Glomerular endothelial cell (primary cell): ENCODE measurements at places on chromosomes 13 and 19.

DNA sequence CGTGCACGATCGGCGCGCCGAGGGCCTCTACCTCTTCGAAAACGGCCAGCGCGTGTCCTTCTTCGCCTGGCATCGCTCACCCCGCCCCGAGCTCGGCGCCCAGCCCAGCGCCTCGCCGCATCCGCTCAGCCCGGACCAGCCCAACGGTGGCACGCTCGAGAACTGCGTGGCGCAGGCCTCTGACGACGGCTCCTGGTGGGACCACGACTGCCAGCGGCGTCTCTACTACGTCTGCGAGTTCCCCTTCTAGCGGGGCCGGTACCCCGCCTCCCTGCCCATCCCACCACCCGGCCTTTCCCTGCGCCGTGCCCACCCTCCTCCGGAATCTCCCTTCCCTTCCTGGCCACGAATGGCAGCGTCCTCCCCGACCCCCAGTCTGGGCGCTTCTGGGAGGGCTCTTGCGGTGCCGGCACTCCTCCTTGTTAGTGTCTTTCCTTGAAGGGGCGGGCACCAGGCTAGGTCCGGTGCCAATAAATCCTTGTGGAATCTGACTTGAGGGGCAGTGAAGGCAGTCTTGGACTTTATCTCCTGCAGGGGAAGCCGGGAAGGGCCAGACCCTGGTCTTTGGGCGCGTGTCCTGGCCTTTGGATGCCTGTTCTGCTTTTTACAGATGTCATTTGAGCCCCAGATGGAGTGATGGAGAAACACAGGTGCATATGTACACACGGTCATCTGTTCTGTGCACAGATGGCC lies 2.2 kb downstream of the CLEC11A start:
- no peak for DNase-seq

DNA sequence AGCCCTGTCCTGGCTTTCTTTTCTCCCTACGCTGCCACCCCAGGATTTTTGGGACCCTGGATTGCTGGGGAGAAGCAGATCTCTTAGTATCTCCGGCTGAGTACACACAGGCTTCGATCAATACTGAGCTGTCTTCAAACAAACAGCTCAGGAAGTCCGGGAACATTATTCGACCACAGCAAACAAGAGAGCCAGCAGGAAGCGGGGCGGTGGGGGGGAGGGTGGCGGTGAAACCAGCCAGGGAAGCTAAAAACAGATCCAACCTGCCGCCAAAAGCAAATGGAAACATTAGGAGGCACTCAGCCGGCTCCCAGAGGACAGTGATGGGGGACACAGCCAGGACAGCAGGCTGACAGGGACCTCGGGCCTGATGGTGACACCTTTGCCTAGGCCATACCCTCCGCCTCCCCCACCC lies 12.2 kb upstream of the BCAM start:
- DNase-seq = no peak

GRCh38 chr13:25930653-25931052 lies 121.2 kb downstream of the SHISA2 start:
- DNase-seq = no peak

DNA sequence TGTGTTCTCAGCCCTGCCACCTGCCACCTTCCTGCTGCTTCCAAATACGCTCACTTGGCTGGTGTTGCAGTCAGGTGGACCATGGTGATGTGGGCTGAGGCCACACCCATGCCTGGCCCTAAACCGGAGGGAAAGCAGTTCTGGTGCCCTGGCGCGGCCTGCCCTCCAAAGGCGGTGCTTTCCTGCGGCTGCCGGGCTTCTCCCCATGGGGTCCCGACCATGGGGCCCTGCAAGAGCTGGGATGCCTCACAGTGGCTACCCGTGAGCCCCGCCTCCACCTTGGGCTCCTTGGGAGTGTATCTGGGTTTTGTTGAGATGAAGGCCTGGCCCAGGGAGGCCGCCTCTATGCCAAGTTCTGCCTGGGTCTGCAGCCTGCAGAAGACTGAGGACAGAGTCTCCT lies 73.7 kb downstream of the ERICH6B start:
- no peak for DNase-seq

DNA sequence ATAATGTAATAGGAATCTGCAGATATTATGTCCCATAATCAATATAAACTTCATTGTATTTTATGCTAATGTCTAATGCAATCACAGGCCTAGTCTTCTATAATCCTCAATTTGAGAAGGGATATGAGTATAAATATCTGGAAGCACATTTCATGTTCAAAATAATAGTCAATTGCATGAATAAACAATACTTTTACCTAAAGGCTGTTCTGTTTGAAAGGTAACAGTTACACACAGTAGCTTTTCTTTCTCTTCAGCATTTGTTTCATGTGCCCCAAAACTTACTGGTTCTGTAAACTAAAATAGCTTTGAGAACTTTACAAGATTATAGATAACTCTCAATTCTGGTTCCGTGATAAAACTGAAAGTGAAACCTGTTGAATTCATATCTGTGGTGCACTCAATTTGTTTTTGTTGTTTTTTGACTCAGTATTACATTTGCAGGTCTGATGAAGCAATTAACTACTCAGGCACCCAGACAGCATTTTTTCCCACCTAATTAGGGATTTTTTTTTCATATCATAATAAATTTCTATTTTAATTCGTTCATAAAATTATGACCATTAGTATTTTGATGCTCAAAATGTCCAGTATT lies 1193.8 kb downstream of the SLITRK1 start:
- no peak for DNase-seq

GRCh38 chr13:108786456-108787200 lies 157.2 kb downstream of the MYO16 start:
- no peak for DNase-seq

DNA sequence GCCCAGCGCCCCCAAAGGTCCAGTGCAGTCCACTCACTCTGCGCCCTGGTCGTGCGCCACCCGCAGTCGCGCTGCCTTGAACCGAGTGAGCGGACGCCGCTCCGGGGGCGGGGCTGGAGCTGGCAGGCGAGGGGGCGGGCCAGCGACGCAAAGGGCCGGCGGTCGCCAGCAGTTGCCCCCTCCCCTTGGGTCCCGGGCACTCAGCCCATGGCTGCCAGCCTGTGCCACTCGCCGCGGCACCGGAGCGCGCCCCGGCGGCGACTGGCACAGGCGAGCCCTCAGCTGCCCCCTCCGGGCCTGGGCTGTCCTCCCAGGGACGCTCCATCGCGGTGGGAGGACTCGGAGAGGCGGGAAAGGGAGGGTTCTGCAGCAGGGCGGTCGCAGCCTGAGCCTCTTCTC lies at the start of gene S1PR5:
S1PR5 (minus strand) TSS at position 87 of the 399 bp plus-strand sequence. CDS start 2,436 bp downstream, outside the sequence.
- DNase-seq = no peak

DNA sequence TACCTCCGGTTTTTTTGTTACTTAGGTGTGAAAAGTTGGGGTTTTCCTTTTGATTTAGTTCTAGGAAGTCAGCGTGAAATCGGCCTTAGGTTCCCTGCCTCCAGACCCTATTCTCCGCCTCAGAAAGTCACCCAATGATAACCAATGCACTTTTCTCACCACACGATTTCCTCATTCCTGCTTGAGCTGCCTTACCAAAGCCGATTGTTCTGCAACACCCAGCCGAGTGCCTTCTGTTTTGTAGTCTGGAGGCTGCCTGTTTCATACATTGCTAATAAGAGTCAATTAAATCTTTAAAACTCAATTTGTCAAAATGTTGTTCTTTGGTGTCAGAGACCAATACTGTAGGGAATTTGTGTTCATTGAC lies 39.7 kb downstream of the GJA3 start:
- DNase-seq = no peak

DNA sequence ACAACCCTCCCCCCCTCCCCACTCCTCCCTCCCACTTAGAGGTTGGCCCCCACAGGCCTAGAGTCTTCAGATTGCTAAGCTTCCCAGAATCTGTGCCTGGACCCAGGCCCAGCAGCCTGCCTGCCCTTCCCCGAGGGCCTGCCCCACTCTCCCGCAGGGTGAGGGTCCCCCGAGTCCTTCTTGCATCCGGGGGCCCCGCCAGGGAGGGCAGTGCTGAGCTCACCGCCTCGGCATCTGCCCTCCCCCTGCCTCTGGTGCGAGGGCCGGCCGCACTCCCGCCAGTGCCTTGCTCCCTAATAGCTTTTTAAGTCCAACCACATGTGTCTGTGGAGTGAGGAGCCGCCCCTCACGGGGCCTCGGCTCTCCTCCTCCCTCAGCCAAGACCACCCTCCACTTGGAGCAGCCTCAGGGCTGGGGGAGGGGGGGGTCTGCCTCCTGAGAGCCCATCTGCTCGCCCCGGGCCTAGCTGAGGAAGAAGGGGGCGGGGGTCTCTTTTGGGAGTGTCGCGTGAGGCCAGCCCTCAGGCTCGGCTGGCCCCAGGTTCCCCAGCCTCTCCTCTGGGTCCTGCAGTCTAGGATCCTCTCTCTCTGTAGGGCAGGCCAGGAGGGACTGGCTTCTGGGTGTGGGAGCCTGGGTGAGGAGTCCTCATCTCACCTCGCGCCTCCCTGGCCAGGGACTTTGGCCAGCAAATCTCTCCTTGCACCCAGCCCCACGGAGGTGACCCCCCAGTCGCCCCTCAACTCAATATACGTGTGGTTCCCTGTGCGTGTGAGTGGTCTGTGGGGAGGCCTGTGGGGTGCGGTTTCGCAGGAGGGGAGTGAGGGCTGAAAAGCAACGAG lies 47.2 kb downstream of the LYL1 start:
- DNase-seq = no peak
